Stimulated activated CD4-positive, alpha-beta T cell treated with anti-CD3 and anti-CD28 coated beads, TNF-alpha, amount 100 ng/mL, for 48 hours (primary cell): ENCODE measurements at places on chromosomes 11 and 22.

GRCh38 chr22:42425337-42425988 is 6.7 kb downstream of the NFAM1 start:
- no peak for DNase-seq

- no peak for DNase-seq
Measured at GRCh38 chr11:3207526-3208189, 11.0 kb downstream of the MRGPRG start.

DNA sequence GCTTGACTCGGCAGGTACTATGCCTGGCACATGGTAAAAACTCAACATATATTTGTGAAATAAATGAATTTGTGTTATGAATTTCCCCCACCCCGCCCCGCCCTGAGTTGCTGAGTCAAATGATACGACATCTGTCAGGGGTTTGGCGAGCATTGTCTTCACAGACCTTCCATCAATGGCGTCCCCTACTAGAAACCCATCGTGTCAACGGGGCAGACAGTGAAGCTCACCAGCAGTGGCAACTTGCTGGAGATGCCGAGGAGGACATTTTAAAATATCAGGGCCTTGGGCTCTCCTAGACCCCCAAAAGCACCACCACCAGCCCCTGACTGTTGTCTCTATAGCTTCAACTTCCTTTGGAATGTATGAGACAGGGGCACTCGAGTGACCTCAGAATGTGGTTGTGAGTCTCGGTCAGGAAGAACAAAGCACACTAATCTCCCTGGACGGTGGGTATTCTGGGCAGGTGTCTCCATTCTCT is 761 bp upstream of the NXF1 start:
- DNase-seq = no peak

DNA sequence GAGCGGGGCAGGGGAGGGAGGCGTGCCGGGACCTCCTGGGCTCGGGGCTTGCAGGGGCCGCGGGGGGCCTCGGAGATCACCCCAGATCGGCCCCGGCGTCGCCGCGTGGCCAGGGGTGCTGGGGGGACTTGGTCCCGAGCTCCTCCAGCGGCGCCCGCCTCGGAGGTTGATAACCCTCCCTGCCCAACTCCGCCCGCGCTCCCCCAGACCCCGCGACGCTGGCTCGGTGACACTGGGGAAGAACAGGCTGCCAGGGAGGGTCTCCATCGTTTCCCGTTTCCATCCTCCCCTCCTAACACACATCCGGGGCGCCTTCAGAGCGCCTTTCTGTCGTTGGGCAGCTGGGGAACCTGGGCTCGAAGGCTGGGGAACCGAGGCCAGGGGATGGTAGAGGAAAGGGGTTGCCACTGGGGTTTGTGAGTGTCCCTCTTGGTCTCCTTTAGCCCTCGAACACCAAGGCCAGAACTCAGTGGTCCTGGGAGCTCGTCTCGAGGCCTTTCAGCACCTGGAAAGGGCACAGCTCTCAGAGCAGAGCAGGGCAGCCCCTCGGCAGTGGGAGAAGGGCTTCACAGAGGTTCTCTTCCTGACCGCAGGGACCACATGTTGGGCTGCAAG is 431 bp downstream of the SLC37A2 start:
- DNase-seq = no peak

- DNase-seq = no peak
Measured at GRCh38 chr11:2655834-2656622, 43.8 kb downstream of the KCNQ1OT1 start.

DNA sequence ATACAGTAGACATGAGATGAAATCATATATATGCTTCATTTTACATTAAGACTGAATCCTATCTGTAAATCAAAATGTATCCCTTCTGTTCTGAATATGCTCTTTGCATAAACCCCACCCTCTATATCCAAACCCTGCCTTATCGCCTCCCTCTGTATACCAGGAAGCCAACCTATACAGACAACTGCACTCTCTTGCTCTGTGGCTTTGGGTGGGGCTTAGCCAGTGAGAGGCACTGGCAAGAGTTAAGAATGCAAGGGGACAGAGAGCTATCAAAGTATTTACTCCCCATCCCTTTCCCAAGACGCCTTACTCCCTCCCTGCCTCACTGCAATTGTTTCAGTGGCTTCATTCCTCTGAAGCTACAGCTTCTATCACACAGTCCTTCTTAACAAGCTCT is 309.8 kb downstream of the TTC28 start:
- DNase-seq = no peak

DNA sequence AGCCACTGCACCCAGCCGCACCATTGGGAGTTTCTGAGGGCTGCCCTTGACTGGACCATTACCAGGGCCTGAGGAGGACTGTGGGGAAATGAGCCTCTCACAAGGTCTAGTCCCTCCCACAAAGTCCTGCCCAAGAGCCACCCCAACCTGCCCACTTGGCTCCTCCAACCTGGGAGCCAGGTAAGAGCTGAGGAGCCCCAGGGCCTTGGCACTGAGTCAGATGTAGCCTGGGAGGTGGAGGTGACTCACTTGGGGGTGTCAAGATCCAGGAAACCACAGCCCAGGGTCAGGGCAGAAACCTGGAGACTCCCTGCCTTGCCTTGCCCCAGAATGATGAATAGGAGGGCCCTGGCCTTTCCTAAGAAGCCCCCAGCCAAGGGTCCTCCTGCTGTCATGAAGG is 25.8 kb upstream of the P2RY2 start:
- DNase-seq = no peak

DNA sequence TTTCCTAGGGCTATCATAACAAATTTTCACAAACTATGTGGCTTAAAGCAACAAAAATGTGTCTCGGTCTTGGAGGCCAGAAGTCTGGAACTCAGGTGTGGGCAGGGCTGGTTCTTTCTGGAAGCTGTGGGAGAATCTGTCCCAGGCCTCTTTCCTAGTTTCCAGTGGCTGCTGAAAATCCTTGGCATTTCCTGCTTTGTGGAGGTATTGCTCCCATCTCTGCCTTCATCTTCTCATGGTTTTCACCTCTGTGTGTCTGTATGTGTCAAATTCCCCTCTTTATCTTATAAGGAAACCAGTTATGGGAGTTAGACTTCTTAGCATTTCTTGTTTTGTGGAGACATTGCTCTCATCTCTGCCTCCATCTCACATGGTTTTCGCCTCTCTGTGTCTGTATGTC is 130.4 kb upstream of the PLET1 start:
- no peak for DNase-seq

DNA sequence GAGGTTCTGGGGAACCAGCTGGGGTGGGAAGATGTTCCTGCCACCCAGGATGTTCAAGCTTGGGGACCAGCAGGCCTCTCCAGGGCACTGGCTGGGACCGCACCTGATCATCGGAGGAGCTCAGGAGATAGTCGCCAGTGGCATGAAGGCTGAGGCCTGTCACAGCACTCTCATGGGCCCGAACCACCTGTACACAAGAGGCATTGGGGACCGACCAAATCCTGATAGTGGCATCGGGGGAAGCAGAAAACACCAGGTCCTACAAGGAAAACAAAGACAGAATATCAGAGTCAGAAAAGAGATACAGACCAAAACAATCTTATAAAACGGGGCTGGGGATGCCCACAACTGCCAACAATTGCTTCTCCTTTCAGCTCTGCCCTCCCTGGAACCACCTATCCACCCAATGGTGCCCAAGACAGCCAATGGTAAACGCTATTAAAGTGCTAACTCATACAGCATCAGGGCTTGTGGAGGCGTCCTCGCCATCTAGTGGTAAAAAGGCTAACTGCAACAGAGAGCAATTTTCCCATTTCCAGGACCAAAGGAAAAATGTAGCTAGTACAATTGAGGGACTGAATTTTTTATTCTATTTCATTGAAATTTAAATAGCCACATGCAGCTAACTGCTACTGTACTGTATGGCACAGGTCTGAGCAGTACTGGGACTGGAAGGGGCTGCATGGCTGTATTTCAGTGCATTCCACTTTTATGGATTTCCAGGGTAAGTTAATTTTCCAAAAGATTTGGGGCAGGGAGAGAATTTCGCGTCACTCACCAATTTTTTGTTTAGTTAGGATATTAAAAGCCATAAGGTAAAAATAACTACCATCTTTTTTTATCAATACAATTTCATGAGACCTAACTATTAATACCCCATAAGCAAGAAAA is 7.1 kb downstream of the PRPF19 start:
- DNase-seq = no peak

DNA sequence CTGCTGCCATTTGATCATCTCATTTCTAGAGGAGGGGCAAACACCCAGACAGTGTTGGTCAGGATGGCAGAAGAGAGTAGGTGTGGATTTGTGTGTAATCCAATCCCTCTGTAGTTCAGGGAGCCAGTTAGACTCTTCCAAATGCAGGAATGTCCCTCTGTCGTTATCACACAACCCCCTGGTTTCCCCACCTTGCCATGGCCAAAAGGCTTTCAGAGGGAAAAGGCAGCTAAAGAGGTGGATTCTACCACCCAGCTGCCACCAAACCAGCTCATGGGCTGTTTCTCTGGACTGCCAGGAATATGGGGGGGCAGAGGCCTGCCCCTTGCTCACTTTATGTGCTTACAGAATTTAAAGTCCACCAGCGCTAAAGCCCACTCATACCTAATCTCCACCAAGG is 18.1 kb downstream of the TSKU start:
- DNase-seq = no peak

GRCh38 chr11:124233376-124233775 is 7.5 kb upstream of the OR8G1 start:
- DNase-seq = no peak

DNA sequence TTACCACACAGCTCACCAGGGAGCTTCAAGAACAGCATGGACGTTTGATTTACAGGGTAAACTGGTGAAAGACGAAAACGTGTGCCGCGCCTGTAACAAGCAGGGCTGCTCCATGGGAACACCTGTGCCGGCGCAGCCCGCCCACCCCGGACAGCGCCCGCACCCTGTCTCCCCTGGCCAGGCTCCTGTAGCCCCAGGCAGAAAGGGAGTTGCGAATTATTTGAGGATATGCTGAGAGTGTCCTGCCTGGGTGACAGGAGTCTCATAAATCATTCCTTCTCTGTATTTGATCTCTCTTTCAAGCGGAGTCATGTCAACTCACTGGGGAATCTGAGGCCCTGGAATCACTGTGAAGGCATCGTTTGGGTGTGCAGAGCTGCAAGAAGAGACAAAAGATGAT is 804.3 kb downstream of the OPCML start:
- DNase-seq = no peak

- no peak for DNase-seq
Measured at GRCh38 chr11:69102732-69103615, 52.8 kb upstream of the SMIM38 start.

DNA sequence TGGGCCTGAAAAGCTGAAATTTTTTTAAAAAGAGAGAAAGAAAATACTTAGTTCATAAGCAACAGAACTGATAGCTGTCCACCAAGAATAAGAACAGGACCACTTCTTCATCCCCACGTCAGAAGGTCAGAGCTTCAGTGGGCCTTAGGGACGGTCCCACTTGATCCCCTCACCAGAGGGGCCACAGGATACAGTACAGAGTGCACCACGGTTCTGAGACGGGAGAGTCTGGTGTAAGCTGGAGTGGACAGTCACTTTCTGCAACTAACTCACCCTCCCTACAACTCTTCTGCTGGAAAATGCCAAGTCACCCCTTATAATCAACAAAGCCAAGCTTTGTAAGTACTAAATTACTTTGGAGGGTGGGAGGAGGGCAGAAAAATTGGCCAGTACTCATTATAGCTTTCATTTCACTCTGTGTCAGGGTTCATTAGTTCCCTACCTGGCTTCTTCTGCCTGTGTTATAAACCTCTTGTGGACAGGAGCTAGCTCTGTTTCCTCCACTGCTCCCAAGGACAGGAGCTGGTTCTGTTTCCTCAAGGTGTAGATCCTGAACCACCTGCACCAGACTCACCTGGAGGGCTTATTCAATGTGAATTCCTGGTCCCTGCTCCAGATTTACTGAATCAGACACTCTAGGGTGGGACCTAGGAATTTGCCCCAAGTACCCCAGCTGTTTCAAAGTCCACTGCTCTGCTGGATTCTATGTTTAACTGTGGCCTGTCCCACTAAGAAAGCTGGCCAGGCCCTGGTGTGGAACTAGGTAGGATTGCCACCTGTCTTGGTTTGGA is 39.6 kb downstream of the SCGB1A1 start:
- DNase-seq = no peak

DNA sequence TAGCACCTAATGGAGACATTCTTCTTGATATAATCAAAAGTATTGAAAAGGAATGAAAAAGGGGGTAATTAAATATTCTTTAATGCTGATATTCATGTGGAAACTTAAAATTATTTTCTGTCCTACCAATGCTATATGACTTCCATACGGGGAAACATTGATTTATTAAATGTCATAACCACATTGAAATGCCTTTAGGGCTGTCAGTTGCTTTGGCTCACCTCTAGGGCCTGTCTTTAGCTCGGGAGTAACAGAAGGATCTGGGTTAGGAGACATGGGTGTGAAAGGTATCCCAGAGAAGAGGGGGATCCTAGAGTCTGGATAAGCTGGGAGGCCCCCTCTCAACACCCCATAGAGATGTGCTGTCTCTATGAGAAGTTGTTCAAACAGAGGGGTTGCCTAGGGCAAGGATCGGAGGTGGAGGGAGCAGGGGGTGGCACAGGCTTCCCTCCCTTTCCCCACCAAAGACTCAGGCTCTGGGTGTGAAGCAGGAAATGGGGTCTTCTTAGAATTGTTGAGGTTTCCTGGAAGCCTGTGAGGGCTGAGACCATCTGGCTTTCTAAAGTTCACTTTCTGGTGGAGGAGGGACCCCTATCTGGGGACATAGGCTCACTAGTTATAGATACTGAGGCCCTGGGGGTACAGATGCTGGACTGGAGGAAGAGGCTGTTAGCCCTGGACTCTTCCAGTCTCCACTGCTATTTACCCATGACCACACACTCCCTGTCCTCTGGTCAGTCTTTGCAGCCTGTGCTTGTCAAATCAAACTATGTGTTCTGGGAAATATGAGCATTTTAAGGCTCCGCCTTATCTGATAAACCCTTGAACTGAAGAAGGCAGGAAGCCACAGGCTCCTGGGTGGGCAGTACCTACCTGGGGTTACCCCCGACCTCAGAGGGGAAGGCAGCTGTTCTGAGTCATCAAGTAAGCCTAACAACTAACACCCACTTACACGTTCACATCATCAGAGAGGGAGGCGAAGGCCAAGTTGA is 55.8 kb upstream of the RRAS2 start:
- DNase-seq = peak; percentile 31

- no peak for DNase-seq
Measured at GRCh38 chr11:5204787-5205186, 4.3 kb upstream of the OR51V1 start.

DNA sequence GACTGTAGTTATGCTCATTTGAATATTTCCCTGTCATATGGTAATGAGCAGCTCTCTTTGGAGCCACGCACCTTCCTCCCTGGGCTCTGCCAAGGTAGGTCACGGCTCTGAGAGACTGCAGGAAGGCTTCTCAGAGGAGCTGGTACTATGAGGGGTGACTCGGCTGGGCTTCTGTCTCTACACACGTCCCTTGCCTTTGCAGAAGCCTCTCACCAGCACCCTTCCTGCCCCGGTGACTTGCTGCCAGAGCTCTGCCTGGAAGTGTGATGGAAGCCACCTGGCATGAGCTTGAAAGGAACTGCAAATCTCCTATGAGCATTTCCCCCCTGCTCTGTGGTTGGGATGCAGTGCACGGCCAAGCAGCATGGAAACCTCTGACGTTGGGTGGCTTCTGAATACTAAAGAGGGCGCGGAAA is 74.2 kb downstream of the KIRREL3 start:
- no peak for DNase-seq
